ENCODE measurements at places on chromosomes 7 and 10. TPM values are rescaled to one million over a fixed set of nuclear protein-coding genes. Genes with fewer than 3 reads are reported as not detected.

GRCh38 chr10:22628309-22628708, 86.1 kb downstream of the PIP4K2A start:
- H3K4me1 ChIP-seq = peaks cover 93% of the 10 kb centered on the region
- DNase-seq = no peak
- H3K27me3 ChIP-seq = no peaks in the 10 kb centered on the region
- peak overlapping the region; percentile 86 for H3K27ac ChIP-seq
- no peak overlapping the region for H3K4me3 ChIP-seq
- H3K36me3 ChIP-seq = peaks cover 2% of the 10 kb centered on the region

SND1 gene
- 105 TPM for total RNA-seq

SH2B2 gene
- 2.7 TPM for total RNA-seq

IL15RA gene
- total RNA-seq = 5.4 TPM

GCK gene
- total RNA-seq = 0.58 TPM

LIPK gene
- total RNA-seq = not detected
